Ascending aorta (tissue), 2 donors: ENCODE measurements at places on chromosomes 12 and 14. TPM values are rescaled to one million over a fixed set of nuclear protein-coding genes. Genes with fewer than 3 reads are reported as not detected.

Gene ARF6
- total RNA-seq = 31.5 TPM

Gene KRT83
- not detected for total RNA-seq

Gene PPP4R4
- not detected for total RNA-seq

Gene KRT77
- not detected for total RNA-seq

Gene PIK3C2G
- not detected for total RNA-seq

Gene SMIM10L1
- 8.0 TPM for total RNA-seq

Gene CCDC88C
- total RNA-seq = 9.2 TPM

Gene ACVRL1
- total RNA-seq = 308 TPM

Gene ACACB
- total RNA-seq = 140 TPM

Gene HNF1A
- total RNA-seq = not detected

Gene SERPINA3
- 207 TPM for total RNA-seq

Gene ANG
- 4.2 TPM for total RNA-seq

Gene IFI27
- 209 TPM for total RNA-seq

Gene FAM186B
- total RNA-seq = not detected

Gene PCBP2
- total RNA-seq = 354 TPM

Gene CCDC198
- total RNA-seq = not detected

Gene CDKN3
- total RNA-seq = not detected

Gene POTEM
- not detected for total RNA-seq

Gene SYNDIG1L
- not detected for total RNA-seq

Gene ASIC1
- total RNA-seq = not detected

Gene GARIN6
- total RNA-seq = not detected

Gene FIGNL2
- total RNA-seq = not detected

Gene CCDC197
- total RNA-seq = not detected

Gene OASL
- total RNA-seq = not detected

Gene EIF2S3B
- total RNA-seq = not detected

Gene ZDHHC17
- 24.3 TPM for total RNA-seq

Gene AMN
- total RNA-seq = 0.32 TPM
